Activated T-cell treated with anti-CD3 and anti-CD28 coated beads, Interleukin-2, amount 50 U/mL, for 4 hours (primary cell): ENCODE measurements at places on chromosomes 4 and X. TPM values are rescaled to one million over a fixed set of nuclear protein-coding genes. Genes with fewer than 3 reads are reported as not detected.

DCX gene
- not detected for total RNA-seq

RNF212 gene
- total RNA-seq, result 2.9 TPM

DNA sequence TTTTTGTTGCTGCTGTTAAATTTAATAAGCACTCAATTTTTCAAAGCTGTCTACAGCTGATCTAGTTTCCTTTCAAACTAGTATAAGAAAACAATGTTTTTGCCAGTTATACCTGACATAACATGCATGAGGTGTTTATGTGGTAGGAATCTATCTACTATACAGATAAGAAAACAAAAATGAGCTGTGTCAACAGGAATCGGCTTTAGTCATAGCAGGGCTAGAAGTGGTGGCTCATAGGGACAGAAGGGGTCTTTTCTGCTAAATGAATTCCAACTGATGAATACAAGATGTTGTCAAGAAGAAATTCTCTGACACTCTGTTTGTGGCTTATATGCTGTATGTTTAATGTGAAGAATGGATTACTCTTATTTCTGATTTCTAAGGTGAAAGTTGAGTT lies 55.7 kb upstream of the CLNK start:
- no peak for DNase-seq

GRCh38 chr4:7775396-7775795 lies 164.3 kb downstream of the AFAP1 start:
- DNase-seq, result no peak

DNA sequence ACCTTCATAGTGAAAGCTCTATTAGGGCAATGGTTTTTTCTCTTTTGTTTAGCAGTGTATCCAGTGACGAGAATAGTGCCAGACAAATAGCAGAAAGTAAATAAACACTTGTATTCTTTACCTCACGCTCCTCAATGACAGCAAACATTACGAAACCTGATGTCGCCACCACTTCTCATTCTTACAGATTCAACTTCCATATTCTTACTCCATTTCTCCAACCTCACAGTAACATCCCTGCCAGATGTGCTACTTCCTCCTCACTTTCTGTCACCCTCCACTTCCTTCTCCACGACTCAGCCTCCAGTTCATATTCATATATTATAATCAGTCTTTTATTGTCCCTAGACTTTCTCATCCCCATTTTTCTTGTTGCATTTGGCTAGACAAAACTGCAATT lies 1956.2 kb upstream of the AGA start:
- no peak for DNase-seq

- no peak for DNase-seq
Observed at GRCh38 chr4:2443956-2444740, 24.8 kb upstream of the RNF4 start.
